GM12878 (cell line): ENCODE measurements at places on chromosomes 3 and 15. TPM values are rescaled to one million over a fixed set of nuclear protein-coding genes. Genes with fewer than 3 reads are reported as not detected.

DNA sequence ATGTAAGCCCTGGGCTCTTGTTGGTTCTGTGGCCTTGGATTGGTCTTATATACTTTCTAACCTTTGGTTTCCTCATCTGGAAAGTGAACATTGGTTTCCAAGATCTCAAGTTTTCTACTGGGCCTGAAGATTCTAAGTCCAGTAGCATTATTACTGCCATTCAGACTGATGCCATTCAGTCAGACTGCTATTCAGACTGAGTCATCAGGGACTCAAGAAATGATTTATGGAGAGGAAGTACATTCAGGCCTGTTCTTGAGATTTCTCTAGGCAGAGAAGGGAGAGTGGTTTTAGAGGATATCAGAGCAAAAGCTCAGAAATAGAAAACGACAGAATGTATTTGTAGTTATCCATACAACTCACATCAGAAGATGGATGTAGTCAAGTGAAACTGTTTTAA lies 557.2 kb downstream of the NR2F2 start:
- no peak for DNase-seq

The SH3GL3 gene
- not detected in 2 replicates for total RNA-seq

The KPNA1 gene
- 52.7 and 52.8 TPM in 2 replicates for total RNA-seq

DNA sequence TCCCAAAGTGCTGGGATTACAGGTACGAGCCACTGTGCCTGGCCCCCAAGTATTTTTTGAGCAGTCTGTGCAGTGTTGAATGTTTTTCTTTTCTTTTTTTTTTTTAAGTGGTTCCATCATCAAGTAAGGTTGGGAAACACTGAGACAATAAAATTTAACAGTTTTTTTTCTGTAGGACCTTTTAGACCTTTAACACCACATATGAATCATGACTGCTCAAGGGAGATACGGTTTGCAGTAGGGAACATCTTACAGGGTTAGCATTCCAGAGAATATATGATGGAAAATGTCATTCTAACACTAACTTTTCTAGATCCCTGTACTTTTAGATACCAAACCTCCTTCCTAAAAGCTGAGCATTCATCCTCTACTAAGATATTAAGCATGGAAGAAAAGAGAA lies 41.7 kb downstream of the SNX4 start:
- DNase-seq: no peak

The GMPPB gene
- total RNA-seq: 45.6 and 46.1 TPM in 2 replicates

DNA sequence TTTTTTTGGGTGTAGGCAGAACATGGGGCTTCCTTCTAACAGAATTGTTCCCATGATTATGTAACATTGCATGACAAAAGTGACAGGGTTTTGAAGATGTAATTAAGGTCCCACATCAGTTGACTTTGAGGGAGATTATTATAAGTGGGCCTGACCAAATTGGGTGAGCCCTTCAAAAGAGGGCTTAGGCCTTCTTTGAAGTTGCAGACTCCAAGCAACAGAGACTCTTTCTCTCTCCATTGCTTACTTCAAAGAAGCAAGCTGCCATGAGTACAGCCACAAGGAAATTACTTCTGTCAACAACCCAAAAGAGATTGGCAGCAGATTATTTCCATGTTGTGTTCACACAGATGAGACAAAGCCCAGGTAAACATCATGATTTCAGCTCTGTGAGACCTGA lies 348.2 kb downstream of the PDCD6IP start:
- no peak for DNase-seq
